ENCODE measurements at places on chromosomes 16 and 17.

- DNase-seq: no peak
Measured at GRCh38 chr17:31527606-31528005, 136.1 kb downstream of the RAB11FIP4 start.

- no peak for DNase-seq
Measured at GRCh38 chr16:76478105-76478504, 200.9 kb downstream of the CNTNAP4 start.

- no peak for DNase-seq
Measured at GRCh38 chr17:43924558-43924957, 17.2 kb upstream of the MPP2 start.

GRCh38 chr17:51006601-51007000, 114.1 kb downstream of the SPAG9 start:
- no peak for DNase-seq

DNA sequence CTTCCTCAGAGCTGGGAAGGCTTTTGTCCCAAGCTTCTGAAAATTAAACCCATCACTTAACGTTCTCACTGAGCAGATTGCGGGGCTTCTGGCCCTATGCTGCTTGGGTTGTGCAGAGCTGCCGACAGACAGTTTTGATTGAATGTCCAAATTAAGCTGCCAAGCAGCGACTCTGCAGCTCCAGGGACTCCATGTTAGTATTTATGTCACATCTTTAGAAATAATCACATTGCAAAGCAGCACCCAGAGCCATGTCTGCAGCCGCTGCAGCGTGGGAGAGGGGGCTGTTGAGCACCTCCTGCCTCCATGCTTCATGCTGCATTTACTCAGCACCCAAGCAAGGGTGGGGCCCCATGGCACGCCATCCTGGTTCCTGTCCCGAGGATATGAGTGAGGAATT, 178.2 kb upstream of the CACNG3 start:
- DNase-seq: no peak

DNA sequence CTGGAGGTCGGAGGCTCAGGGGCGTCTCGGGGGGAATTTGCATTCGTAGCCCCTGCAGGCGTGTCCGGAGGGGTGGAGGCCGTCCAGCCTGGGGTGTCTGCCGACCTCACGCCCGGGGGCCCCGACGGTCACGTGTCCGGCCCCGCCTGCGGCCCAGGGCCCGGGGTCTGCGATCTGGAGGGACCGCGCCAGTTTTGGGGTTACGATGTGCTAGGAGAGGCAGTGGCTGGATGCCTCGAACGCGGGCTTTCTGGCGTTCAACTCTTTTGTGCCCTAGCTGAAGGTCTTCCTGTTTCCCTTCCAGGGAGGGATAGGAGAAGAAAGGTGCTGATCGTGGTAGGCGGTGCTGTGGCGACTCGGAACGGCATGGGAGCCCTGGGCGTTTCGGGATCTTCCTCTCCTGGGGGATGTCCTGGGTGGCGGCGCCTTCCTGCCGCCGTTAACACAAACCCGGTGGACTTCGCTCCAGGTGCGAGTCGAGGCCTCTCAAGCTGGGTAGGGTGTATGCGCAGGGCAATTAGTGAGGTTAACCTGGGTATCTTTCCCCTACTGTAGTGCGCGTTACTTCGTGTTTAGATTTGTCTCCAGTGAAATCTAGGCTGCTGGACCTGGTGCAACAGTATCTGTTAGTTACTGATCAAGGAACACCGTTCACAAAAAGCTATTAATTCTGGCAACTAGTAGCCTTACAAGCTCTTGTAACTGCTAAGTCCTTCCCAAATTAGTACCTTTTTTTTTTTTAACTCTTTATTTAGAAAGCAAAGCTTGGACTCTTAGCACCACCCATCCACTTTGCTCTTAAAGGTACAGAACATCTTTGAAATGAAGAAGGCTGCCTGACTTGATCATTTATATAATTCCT, 1.3 kb downstream of the AKAP1 start:
- DNase-seq: peak; percentile 52

DNA sequence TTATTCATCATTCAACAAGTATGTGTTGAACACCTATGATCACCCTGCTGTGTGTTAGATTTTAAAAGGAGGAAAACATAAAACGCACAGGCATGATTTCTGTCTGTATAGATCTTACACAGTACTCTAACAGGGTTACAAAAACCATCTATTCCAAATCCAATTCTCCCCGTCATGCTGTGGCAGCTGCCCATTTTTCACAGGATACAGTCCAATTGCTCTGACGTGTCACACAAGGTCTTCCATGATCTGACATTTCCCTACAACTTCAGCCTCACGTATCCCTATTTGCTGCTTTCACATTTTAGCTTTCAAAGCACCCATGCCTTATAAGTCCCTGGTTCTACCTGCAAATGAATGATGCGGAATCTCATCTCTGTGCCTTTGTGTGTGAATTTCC, 67.0 kb upstream of the CNTNAP4 start:
- DNase-seq: no peak

DNA sequence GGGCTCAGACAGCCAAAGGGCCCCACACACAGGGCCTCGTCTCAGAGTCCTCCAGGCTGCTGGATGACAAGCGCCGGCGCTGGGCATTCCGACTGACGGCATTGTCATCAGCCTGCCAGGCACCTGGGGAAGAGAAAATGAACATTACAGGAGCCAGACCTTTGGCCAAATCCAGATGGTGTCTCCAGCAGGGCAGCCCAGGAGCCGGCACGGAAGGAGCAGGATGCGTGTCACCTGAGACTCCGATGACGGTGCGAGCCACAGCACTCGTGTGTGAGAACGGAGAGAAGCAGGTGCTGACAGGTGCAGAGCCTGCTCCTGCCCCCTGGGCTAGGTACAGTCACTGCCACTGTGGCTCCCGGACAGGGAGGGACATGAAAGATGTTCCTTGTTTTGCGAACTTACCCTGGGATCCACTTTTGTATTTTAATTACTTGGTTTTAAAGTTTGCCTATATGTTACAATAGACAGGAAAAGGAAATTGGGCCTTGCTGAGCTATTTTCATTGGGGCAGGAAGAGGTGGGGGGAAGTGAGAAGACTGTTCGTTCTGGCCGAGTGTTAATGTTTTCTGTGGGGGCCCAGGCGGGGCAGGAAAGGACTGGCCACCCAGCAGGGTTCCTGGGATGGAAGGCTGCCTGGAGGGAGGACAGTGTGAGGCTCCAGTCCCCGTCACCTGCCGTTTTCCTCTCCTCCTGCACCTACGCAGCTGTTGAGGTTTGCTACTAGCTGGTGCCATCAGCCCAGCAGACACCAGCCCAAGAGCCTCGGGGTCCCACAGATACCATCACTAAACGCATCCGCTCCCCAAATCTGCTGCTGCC, 4.4 kb upstream of the FOXJ1 start:
- no peak for DNase-seq

DNA sequence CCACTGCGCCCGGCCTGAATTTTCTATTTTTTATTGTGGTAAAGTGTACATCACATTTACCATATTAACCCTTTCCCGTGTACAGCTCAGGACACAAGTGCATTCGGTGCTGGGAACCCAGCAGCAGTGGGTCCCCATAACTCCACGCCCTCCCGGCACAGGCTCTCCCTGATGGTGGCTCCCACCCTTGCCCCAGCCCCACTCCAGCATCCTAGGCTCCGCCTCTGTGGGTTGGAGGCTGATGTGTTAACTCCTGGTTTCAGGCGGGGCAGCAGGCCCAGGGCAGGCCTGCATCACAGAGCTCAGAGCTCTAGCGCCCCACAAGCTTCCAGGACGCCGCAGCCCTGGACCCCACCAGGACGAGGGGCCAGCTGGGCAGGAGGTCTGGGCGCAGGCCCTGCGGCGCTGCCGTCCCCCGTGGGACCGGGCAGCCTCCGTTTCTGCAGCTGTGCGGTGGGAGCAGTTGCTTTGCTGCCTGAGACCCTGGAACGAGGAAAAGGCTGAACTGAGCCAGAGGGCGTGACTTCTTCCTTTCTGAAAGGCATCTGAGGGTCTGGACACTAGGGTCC, 19.6 kb downstream of the ZFPM1 start:
- DNase-seq: no peak

DNA sequence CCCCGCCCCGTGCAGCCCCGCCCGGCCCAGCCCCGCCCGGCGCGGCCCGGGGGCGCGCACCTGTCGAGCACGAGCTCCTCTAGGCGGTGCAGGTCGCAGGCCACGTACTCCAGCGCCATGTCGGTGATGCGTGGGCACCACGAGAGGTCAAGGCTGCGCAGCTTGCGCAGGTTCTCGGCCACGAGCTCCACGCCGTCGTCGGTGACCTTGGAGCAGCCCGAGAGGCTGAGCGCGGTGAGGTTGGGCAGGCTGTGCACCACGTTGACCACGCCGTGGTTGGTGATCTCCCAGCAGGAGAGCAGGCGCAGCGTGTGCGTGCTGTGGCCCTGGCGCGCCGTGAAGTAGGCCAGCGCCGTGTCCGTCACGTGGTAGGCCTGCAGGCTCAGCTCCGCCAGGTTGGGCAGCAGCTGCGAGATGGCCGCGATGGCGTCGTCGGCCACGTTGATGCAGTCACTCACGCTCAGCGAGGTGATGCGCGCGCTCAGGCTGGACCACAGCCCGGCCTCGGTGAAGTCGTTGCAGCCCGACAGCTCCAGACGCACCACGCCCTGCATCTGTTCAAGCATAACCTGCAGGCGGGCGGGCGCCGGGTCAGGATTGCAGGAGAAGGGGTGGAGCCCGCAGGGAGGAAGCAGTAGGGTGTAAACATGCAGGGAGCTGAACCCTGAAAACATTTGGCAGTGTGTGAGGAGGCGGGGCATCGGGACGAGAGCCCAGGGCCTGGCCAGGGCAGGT, 5.3 kb upstream of the WDR24 start:
- peak; percentile 83 for DNase-seq

DNA sequence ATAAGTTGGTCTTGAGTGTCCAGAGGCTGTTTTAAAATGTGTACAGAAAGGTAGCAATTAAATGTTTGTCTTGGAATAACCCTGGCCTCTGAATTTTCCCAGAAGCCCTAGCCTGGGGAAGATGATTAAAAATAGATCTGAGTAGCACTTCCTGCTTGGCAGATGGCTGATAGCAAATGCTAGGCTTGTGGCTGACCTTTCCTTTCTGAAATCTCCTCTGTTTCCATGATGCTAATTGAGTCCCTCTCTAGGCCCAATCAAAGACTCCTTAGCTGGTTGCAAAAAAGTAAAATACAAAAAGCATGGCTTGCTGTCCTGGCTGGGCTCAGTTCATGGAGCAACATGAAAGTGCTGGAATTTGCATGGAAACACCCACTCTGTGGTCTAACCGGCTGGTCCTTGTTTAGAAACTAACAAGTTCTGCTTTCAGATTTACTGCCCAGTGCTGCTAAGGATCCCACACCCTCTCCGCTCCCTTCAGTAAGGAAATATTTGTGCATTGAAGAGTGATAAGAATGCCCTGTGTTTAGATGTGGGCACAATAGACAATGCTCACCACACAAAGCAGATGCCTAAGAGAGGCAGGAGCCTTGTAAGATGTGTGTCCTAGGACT, 40.8 kb downstream of the YPEL2 start:
- DNase-seq: peak; percentile 42

DNA sequence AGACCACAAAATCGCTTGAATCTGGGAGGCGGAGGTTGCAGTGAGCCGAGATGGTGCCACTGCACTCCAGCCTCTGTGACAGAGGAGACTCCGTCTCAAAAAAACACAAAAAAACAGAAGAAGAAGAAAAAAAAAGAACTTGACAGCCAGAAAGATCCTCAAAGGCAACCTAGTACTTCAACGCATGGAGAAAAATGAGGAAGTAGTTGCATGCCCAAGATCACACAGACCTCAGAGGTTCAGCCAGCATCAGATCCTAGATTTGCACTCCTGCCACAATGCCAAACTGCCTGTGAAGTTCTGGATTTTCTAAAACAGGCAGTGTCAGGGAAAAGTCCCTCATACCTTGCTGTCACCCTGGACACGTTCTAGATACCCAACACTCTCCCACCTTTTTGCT, 1.5 kb downstream of the ATPAF2 start:
- DNase-seq: no peak

- DNase-seq: no peak
Measured at GRCh38 chr17:21277332-21277731, 7.2 kb upstream of the MAP2K3 start.

- DNase-seq: no peak
Measured at GRCh38 chr17:13107676-13108235, 89.9 kb upstream of the ELAC2 start.

DNA sequence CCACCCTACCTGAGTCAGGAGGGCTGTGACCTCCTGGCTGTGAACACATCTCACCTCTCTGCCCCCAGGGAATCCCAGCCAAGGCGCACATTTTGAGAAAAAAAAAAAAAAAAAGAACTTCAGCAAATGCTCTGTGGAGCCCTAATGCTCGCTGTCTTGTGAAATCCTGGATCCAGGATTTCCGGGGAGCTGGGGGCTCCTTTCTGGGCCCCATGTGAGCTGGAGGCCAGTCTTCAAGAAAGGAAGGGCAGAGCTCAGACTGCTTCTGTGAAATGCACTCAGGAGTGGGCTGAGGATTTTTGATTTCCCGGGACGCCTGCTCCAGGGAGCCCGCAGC, 36.0 kb upstream of the EMP2 start:
- DNase-seq: no peak

- no peak for DNase-seq
Measured at GRCh38 chr16:3022684-3023414, 893 bp downstream of the HCFC1R1 start.

- DNase-seq: no peak
Measured at GRCh38 chr17:75308732-75309629, 19.7 kb upstream of the SLC25A19 start.

DNA sequence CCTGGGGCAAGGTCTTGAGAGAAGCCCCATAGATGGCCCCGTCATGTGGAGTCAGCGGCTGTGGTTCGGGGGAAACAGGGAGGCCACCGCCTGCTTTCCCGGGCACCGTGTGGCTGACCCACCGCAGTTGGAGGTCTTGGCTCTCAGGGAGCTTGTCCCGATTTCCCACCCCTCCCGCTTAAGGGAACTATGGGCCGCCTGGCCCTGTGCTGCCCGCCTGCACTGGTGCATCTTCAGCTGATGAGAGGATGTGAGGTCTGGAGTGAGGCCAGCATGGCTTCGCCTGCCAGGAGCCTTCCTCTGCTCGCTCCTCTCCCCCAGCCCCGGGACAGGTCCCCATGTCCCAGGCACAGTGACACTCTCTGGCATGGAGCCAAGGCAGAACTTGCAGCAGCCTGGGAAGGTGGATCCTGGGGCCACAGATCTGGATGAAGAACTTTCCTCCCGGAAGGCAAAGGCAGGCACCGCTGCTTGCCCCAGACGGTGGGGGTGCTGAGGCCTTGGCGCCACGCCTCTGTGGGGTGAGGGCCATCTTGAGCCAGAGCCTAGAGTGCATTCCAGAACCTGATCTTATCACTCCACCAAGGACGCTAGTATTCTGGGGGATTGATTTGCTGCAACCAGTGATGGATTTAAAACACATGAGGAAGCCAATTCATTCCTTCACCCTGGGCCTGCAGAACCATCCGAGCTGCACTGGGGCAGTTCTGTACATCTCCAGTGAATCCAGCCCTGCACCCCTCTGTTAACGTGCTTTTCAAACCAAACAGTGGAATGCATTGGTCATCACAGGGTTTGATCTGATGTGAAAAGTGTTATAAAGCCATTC, 178.6 kb upstream of the TNRC6C start:
- DNase-seq: peak; percentile 60

DNA sequence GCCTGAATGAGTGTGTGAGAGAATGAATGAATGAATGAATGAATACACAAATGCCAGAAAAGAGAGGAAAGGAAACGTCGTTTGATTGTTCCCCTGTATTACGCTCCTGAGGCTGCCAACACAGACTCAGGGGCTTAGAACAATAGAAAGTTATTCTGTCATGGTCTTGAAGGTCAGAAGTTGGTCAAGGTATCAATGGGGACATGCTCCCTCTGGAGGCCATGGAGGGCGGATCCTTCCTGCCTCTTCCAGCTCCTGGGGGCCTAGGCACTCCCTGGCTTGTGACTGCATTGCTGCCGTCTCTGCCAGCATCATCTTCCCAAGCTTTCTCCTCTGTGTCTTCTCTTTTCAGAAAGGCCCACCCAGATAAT, 1.5 kb upstream of the SLC38A8 start:
- no peak for DNase-seq

GRCh38 chr17:79678091-79678735, 52.5 kb upstream of the ENPP7 start:
- no peak for DNase-seq
